ENCODE measurements at places on chromosomes 7 and 10.
A peak's percentile ranks its signal among the peaks of the same experiment; 100 is the strongest.

- no peak for DNase-seq
Measured at GRCh38 chr10:78846760-78847159, 222.0 kb upstream of the ZMIZ1 start.

DNA sequence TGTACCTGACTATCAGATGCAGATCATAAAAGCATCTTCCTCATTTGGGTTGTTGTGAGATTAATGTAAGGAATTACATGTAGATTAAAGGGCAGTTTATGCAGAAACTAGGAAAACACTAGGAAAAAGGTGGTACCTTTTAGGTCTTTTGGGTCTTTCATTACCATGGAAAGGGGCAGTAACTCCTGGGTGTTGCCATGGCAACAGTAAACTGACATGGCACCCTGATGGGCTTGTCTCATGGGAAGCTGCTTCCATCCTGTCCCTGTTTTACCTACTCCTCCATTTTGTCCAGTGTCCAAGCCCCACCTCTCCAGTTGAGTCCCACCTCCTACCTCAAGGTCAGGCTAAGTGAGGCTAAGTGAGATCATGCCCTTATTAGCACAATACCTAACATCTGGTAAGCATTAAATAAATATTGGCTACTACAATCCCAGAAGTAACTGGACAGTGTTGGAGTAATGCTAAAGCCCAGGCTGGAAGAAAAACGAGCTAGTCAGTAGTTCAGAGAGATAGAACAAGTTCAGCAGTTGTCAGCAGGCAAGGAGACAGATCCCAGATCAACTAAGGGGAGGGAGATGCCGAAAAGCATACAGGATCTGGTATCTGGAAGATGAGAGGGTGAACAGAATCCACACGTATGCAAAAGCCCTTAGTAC lies 240.0 kb upstream of the AUTS2 start:
- no peak for DNase-seq

DNA sequence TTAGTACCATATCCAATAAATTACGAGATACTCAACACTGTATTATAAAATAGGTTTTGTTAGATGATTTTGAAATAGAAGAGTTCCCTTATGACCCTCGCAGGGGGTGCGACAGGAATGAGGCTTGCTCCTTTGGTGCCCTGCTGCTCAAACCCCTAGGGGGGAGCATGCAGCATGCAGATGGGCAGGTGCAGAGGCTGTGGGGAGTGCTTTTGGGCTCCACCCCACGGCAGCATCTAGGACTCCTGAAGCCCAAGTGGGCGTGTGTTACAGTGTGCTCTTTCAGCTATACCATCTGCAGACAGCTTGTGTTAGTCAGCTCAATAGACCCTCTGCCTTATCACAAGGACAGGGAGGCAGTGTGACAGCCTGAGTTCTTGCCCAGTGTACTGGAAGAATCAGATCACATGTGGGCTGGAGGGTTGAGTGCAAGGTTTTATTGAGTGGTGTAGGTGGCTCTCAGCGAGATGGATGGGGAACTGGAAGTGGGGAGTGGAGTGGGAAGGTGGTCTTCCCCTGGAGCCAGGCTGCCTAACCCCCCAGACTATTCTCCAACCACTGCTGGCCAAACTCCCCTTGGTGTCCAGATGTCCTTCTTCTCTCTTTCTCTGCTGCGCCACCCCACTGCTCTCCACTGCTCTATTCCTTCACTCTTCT lies 3.1 kb upstream of the MRC1 start:
- peak; percentile 7 for DNase-seq

DNA sequence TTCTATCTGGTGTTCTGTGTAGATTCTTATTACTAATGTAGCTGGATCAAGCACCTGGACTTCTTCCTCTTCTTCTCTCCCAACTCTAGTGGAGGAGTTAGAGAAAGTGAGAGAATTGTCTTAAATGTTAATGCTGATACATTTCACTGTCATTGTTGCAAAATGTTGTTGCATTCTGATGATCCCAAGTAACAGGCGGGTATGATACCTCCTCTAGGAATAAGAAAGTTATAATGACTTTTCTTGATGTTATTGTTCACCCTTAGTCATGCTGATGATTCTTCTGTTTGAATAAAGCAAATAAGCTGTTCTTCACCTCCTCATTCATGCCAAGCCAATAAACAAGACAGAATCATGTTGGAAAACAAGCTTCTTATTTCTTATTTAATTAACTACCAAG lies 9.1 kb downstream of the CHRM2 start:
- no peak for DNase-seq

GRCh38 chr10:18710201-18710653 lies 51.0 kb downstream of the ARL5B start:
- DNase-seq: no peak

GRCh38 chr10:128060341-128061250 lies 65.6 kb downstream of the MKI67 start:
- DNase-seq: no peak

DNA sequence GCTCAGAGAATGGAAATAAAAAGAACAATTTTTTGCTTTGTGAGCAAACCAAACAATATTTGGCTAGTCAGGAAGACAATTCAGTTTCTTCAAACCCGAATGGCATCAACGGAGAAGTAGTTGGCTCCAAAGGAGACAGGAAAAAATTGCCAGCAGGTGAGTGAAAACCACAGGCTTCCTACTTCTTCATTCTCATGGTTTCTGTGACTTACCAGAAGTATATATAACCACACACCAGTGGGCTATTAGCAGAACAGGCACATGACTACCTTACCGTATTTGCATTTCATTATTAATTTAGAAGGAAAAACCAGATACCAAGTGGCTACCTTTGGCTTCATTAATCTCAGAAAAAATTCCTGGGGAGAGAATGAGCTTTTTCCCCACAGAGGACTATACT lies 8.8 kb downstream of the TDRD1 start:
- no peak for DNase-seq

DNA sequence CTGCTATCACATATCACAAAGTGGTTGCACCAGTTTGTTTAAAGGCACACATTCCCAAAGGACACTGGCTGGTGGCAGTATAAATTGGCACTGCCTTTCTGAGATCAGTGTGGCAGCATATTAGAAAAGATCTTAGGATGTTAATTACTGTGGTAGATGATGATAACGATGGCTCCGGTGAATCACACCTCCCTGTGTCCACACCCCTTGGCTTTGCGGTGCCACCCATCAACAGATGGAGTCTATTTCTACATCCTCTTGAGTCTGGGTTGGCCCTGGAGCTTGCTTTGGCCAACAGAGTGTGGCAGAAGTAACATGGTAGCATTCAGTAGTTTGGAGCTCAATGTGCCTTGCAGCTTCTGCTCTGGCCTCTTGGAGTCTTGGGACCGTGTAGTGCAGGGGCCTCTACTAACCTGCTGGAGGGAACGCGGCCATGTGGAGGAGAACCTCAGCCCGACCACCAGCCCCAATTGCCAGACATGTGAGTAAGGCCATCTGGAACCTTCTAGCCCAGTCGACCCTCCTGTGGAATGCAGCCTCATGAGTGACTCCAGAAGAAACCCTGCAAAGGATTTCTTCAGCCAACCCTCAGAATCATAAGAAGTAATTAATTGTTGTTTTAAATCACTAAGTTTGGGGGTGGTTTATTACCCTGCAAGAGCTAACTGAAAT lies 27.2 kb upstream of the PLEKHA1 start:
- DNase-seq: no peak

- no peak for DNase-seq
Measured at GRCh38 chr10:121106611-121107010, 255.4 kb downstream of the WDR11 start.

- no peak for DNase-seq
Measured at GRCh38 chr10:76282061-76283025, 850.9 kb downstream of the LRMDA start.

GRCh38 chr7:151009327-151010036 lies 14.8 kb downstream of the ATG9B start:
- DNase-seq: no peak

- DNase-seq: no peak
Measured at GRCh38 chr7:127530148-127530547, 55.2 kb downstream of the GCC1 start.

DNA sequence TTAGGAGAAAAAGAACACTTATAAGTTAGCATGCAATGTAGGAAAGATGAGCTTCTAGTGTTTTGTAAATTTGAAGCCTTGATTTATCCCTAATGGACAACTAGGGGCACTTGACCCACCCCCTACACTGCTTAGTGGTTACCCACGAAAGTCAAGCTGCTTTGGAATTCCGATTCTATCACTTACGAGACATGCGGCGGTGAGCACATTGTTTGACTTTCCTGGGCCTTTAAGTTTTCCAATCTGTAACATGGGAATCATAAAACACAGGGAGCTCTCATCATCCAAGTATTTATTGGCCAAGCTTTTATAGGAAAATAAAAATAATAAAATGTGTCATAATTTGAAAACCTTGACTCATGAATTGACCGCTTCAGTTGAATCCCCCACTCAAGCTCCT lies 78.7 kb upstream of the PDK4 start:
- no peak for DNase-seq

- DNase-seq: no peak
Measured at GRCh38 chr10:50346942-50347341, 95.6 kb upstream of the ASAH2 start.

Measured in CD4-positive, alpha-beta T cell treated with Interleukin-2 at 100 ng/mL for 4 hours (primary cell).